ENCODE measurements at places on chromosomes 11 and 22. TPM values are rescaled to one million over a fixed set of nuclear protein-coding genes. Genes with fewer than 3 reads are reported as not detected.

MOV10L1 gene
- 26.0 TPM for total RNA-seq

RPL3 gene
- total RNA-seq = 4,770 TPM

IL18 gene
- total RNA-seq = 0.99 TPM

MYO18B gene
- not detected for total RNA-seq

CLCF1 gene
- total RNA-seq = 2.2 TPM

TREH gene
- total RNA-seq = not detected

PTPRCAP gene
- 0.40 TPM for total RNA-seq

SMIM35 gene
- not detected for total RNA-seq

MMP27 gene
- total RNA-seq = not detected

SPTBN2 gene
- total RNA-seq = 34.0 TPM

SPON1 gene
- not detected for total RNA-seq

OR52A1 gene
- not detected for total RNA-seq

SCGB1C1 gene
- not detected for total RNA-seq

SLC37A2 gene
- total RNA-seq = 0.67 TPM

NAALAD2 gene
- total RNA-seq = 0.21 TPM

PAX6 gene
- not detected for total RNA-seq

CHORDC1 gene
- total RNA-seq = 93.3 TPM

CYTH4 gene
- 0.11 TPM for total RNA-seq

E2F8 gene
- 5.2 TPM for total RNA-seq

CRACR2B gene
- 4.3 TPM for total RNA-seq

OR8B2 gene
- total RNA-seq = not detected

LRRC56 gene
- 0.46 TPM for total RNA-seq

SLC6A5 gene
- total RNA-seq = not detected

CCDC83 gene
- total RNA-seq = not detected

HORMAD2 gene
- not detected for total RNA-seq

SLC5A1 gene
- total RNA-seq = not detected

KCNE3 gene
- total RNA-seq = 0.40 TPM

SERPING1 gene
- not detected for total RNA-seq

MGAT3 gene
- not detected for total RNA-seq

MMP1 gene
- 1,378 TPM for total RNA-seq

NAV2 gene
- total RNA-seq = 9.5 TPM

SLC7A4 gene
- not detected for total RNA-seq

OR52I2 gene
- not detected for total RNA-seq

DBX1 gene
- total RNA-seq = not detected

PHLDB1 gene
- 67.0 TPM for total RNA-seq

BET1L gene
- 13.1 TPM for total RNA-seq
